Activated naive CD4-positive, alpha-beta T cell treated with Interleukin-2 at 50 U/mL for 16 hours (primary cell): ENCODE measurements at places on chromosomes 1 and 21.

GRCh38 chr1:178939338-178940067 lies 68.6 kb upstream of the ANGPTL1 start:
- no peak for DNase-seq

DNA sequence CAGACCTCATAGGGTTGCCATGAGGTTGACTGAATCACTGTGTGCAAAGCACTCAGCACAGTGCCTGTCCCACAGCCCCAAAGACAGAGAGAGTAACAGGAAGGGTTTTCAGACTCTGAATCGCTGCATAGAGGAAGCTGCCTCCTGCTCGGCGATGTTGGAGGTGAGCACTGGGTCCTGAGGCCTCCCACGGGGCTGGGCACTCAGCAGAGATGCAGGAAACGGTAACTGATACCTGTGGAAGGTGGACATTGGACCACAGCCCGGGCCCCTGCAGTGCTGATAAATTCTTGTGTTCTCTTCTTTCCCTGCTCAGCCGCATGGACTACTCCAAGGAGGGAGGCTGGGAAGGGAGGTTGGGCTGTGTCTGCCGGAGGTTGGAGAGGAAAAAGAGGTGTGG lies 389.7 kb downstream of the PTPRU start:
- DNase-seq: no peak

DNA sequence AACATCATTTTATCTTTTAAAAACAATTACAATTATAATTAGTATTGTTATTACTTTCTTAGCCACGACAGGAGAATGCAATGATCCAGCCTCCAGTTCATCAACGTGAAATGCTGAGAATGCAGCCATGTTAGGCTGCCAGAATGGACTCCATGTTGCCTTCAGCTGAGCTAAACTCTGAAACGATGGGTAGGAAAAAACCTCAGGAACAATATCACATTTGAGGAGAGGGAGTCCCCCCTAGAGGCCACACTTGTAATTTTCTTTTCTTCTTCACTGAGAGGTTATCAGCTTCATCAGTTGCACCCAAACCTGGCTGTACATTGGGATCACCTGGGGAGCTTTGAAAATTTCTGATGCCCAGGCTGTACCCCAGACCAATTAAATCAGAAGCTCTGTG lies 34.6 kb upstream of the DNAH14 start:
- no peak for DNase-seq

DNA sequence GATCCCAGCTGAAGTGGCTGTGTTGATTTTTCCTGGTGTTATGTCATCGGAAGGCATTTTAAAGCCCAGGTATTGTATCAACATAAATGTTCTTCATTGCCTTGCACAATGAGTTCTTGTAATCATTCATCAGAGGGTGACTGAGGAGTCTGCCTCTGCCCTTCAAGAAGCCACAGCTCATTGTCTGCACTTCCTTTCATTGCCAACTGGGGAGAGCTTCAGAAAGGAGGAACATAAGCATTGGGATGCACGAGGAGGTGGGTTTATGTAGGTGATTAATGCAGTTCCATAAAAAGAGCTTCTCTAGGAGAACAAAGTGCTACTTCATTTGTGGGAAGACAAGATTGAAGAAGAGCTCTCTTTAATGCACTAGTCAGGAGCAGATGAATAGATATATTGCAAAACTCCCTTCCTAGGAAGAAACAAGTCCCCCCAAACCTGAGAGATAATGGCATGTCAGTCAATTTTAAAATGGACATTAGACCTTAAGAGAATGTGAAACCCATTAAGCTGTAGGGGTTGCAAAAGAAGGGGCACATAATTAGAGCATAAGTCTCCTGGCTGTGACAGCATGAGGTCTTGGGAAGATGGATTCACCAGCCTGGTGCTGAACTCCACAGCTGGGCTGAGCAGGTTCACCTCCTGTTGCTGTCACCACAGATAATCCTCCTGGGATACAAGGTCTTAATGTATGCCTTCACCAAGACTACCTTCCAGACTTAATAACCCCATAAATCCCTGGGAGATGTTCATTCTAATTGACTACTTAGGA lies 124.6 kb downstream of the BACH1 start:
- DNase-seq: no peak

DNA sequence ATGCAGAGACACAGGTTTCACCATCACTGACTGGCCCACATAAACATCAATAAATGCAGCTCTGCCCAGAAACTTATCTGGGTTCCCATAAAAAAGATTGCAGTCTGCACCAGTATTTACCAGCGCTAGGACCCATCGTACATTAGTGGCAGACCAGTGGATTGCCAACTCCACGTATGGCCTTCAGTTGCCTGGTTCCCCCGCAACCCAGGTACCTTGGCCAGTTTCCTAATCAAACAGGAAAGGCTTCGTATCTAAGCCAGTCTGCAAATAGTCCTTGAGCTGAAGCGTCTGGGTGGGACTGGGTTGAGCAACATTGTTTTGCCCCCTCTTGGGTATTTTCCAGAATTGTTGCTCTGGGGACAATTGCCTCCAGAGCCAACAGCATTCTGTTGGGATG lies 1639.3 kb downstream of the MRPL39 start:
- no peak for DNase-seq

DNA sequence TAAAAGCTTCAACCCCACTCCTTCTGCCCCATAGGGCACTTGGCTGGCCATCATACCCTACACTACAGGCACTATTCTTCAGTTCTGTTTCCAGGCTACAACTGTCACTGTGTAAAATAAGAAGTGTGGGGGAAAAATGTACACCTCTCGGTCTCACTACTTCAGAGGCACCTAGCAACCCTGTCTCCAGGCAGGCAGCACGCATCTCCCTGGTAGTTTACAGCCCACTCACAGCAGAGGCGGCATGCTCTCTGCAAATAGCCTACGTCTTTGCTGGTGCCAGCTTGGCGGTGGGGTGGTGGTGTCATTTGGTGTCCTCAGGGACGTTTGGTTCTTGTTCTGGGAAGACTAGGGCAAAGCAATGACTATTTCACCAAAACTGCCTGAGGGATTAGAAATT lies 48.2 kb upstream of the BTG3 start:
- DNase-seq: no peak
